ENCODE measurements at places on chromosomes 5 and 9.
A peak's percentile ranks its signal among the peaks of the same experiment; 100 is the strongest.

- no peak for DNase-seq
These were observed 304.9 kb downstream of the DOCK8 start for GRCh38 chr9:519579-519978.

- no peak for DNase-seq
These were observed 18.5 kb upstream of the TCERG1 start for GRCh38 chr5:146428658-146429057.

DNA sequence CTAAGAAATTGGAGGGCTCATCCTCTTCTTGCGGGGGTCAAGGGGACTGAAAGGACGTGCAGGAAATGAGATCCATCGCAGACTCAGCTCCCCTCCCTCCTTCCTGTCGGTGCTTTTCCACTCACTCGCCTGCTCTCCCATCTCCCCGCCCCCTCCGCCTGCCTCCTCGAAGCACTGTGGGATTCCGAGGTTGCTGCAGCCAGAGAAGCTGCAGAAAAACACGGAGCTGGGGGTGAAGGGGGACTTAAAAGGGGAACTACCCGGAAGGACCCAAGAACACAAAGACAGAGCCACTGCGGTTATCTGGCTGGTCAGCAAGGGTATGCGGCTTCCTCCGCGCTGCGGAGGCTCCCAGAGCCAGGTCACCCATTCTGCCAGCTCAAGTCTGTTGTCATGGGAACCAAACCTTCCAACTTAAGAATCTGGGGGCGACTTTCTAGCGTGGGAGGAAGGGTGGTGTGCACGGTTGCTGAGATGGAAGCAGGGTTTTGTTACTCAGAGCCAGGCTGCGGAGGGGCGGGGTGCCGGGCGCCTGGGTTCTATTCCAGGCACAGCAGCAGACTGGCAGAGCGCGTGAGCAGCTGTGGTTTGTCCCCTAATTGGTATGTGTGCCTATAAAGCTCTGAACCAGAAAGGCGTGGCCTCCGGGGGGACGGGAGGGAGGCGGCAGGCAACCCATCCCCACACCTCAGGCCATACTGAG is 24.9 kb downstream of the PCDHGC5 start:
- peak; percentile 91 for DNase-seq

DNA sequence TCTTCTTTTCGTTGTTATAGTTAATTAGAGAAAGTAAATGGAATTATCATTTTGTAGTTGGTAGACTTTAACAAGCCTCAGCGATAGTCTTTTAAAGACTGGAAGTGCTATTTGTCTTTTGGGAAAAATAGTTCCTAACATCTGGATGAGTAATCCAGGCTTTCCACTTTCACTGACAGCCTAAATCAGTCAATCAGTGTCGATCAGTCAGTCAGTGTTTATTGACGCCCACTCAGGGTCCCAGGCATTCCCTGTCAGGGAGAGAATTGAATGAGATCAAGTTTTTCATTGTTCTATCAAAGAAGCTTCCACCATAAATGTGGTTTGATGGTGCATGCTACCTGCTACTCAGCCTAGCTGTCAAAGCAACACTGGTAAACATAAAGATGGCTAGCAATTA is 2.6 kb downstream of the ABL1 start:
- DNase-seq = no peak

All from OCI-LY7 (cell line).